NCI-H1694 treated with DMSO at 0.1 percent for 48 hours (cell line): ENCODE measurements at places on chromosomes 12 and 14.

DNA sequence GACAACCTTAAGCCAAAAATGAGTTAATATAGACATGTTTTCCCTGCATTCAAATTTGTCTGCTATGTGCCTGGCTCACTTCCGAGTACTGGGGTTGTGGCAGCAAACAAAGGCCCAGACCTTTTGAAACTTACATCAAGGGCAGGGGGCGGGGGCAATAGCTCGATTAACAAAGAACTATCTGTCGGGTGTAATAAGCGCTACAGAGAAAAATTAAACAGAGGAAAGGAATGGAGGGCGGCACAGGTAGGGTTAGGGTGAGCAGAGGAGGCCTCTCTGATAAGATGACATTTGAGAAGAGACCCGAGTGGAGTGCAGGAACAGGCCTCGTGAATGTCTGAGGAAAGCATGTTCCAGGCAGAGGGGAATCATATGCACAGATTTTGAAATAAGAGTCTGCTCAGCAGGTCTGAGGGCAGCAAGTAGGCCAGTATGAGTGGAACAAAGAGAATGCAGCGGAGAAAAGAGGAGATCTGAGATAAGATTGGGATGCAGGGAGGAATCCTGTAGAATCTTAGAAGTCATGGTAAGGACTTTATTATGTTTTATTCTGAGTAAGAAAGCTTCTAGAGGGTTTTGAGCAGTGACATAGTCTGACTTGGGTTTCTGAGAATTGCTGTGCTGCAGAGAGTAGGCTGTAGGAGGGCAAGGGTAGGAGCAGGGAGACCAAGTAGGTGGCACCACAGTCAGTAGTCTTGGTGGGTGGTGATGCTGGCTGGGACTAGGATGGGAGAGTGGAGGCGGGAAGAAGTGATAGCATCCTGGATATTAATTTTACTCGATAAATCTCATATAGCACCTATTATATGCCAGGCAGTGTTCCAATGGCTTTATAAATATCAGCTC lies 52.6 kb downstream of the BICDL1 start:
- no peak for DNase-seq

DNA sequence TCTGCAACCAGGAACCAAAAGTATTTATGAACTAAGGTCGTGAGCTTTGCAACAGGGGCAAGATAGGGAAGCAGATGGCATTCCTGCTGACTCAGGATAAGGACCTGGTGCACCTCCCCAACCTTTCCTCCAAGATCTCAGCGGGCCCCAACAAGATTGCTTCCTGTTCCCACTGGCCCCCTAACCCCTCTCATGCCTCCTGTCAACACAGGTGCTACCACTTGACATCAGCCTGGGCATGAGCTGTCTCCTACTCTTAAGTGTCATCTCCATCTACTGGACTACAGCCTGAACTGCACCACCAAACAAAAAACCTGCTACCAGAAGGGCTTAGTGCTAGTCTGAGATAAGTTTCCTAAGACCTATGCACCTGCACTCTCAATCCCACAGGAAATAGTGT lies 32.7 kb downstream of the MED6 start:
- DNase-seq = peak; percentile 43

GRCh38 chr12:115222220-115222619 lies 538.2 kb upstream of the TBX3 start:
- DNase-seq = no peak

GRCh38 chr12:125683748-125684381 lies 618.6 kb downstream of the AACS start:
- no peak for DNase-seq

DNA sequence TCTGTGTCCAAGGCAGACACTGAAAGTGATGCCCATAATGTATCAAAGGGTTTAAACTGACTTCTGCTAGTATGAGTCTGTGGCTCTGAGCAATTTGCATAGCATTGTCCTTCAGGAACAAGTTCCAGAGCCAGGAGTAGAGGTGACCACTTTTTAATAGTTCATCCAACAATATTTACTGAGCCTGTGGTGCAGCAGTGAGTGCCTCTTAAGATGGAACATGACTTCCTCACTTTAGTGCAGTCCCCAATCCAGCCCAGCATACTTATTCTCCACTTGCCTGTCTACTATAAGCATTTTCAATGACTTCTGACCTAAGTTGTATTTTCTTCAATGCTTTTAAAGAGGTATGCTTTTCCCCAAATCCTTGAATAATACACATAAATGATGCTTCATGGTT lies 611.3 kb downstream of the MED13L start:
- no peak for DNase-seq

- DNase-seq = no peak
Measured at GRCh38 chr14:71549421-71550050, 382.7 kb upstream of the RGS6 start.

DNA sequence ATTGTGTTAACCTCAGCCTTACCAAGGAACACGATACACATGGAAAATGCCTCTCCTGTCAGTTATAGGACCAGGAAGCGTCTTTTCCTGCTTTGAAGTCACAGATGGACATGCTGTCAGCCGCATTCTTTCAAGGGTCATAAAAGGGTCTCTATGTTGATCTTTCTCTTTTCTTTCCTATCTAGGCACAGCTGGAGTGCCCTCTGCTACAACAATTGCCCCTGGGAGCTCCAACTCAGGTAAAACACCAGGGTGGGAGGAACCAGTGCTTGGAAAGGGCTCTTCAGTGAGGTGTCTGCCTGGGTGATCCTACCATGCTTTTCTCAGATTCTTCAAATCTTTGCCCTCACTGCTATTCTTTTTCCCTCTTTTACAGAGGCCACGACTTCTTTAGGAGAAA lies 157.4 kb upstream of the CNTN1 start:
- DNase-seq = no peak

- no peak for DNase-seq
Measured at GRCh38 chr12:81811778-81812125, 52.6 kb upstream of the PPFIA2 start.

- DNase-seq = no peak
Measured at GRCh38 chr14:96136371-96137005, 68.2 kb upstream of the BDKRB2 start.

DNA sequence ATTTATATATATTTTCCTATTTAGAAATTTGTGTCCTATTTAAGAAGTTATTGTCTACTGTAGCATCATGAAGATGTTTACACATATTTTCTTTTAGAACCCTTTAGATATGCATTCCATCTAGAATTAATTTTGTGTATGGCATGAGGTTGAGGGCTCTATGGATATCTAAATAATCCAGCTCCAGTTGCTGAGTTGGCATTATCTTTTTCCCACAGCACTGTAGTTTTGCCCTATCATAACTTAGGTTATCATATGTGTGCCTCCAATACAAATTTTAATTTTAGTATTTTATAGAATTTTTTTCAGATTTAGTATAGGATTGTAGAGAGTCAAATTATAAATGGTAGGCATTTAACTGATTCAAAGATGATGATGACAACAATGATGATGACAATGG lies 159.3 kb downstream of the NPAS3 start:
- no peak for DNase-seq

DNA sequence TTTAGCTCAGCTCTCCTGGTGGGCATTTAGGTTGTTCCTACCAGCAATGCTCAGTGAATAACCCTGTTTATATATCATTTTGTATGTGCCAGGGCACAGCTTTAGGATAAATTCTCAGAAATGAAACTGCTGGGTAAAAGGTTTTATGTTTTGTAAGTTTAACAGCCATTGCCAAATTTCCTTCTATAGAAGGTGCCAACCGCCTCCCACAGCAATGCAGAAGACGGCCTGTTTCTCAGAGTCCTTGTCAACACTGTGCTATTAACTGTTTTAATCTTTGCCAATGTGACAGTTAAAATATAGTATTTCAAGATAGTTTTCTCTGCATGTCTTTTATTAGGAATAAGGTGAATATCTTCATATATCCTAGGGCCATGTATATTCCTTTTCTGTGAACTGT lies 65.0 kb downstream of the PPP1R13B start:
- DNase-seq = no peak

- DNase-seq = no peak
Measured at GRCh38 chr12:29644536-29645162, 139.1 kb downstream of the TMTC1 start.

- DNase-seq = peak; percentile 78
Measured at GRCh38 chr14:65961004-65961403, 525.2 kb upstream of the CCDC196 start.
